ENCODE measurements at places on chromosomes 7 and 10.

DNA sequence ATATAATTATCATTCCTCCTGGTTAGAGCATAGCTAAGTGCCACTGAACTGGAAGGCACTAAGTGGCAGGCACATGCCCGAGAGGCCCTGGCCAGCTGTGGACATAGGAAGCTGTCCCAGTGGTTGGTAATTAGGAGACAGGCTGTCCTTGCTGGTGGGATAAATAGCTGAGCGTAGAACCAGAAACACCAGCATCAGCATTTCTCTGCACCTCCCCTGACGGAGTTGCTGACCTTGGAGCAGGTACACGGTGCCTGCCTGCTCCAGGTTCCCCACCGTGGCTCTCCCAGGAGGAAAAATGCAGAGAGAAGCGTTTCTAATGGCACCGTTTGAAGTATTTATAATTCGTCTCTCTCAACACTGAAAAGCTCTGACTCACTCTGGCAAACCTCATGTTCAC lies 5.6 kb upstream of the ABLIM1 start:
- no peak for DNase-seq

GRCh38 chr10:20429742-20430141 lies 467.4 kb downstream of the NEBL start:
- DNase-seq, result no peak

- no peak for DNase-seq
Observed at GRCh38 chr10:89644691-89644966, 413 bp downstream of the PANK1 start.

DNA sequence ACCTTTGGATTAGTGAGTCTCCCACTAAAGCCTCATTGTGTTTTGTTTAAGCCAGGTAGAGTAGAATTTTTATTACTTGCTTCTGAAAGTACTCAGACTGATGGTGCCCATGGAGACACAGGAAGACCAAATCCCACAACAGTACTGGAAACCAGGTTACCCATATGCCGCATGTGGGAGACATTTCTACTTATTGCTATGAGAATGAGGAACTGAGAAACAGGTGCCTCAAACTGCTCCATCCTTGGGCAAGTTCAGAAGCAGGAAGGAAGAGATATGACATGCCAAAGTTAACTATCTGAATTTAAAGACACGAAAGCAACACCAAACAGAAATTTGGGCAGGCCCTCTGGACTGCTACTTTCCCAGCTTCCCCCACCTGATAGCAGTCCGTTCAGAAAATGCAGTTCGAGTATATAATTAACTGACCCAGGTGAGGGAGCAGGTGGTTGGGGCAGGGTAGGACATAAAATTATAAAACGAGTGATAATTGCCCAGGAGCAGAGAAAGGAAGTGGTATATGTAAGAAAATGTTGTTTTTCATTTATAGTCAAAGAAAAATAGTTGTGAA lies 382.3 kb upstream of the MTPN start:
- no peak for DNase-seq

DNA sequence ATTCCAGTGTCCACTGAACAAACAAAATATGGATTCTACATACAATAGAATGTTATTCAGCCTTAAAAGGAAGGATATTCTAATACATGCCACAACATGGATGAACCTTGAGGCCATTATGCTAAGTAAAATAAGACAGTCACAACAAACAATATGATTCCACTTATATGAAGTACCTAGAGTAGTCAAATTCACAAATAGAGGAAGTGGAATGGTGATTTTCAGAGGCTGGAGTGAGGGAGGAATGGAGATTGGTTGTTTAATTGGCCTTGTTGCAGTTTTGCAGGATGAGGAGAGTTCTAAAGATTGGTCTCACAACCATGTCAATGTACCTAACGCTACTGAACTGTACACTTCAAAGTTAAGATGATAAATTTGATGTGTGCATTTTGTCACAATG lies 119.6 kb downstream of the CHN2 start:
- no peak for DNase-seq

- no peak for DNase-seq
Observed at GRCh38 chr7:78662939-78663338, 790.5 kb downstream of the MAGI2 start.

- DNase-seq, result peak; percentile 44
Observed at GRCh38 chr10:71383972-71384687, 12.6 kb upstream of the CDH23 start.

GRCh38 chr10:33794460-33794859 lies 460.0 kb upstream of the NRP1 start:
- no peak for DNase-seq

GRCh38 chr7:142130267-142130666 lies 18.7 kb downstream of the MGAM2 start:
- no peak for DNase-seq

- DNase-seq, result no peak
Observed at GRCh38 chr7:85324145-85324799, 137.4 kb upstream of the SEMA3D start.

DNA sequence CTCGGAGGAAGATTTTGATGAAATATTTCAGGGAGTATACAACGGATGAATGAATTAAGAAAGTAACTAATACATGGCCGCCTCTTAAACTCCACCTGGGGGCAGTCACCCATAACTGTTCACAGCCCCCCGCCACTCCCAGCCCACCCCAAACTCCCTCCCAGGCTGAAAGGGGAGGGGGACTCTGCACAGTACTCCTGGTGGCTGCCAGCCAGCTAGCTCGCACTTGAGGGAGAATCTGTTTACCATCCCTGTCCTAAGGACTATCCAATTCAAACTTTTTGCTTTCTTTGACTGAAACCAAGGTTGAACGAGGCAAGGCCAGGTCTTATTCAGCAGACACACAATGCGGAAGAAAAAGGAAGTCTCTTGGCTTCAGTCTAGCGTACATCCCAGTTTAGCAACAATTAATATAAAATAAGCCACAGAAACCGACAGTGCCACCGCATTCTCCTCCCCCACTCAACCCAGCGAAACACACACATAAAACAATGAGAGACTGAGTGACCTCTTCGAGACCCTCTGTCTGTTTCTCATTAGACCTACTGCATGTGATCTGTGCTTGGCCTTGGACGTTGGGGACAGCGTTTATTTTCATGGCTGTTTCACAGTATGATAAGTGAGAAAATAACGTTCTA lies 219.5 kb downstream of the GLI3 start:
- no peak for DNase-seq

GRCh38 chr7:65250216-65250615 lies 123.4 kb upstream of the ZNF92 start:
- DNase-seq, result no peak

GRCh38 chr7:27191161-27191731 lies 6.2 kb upstream of the HOXA11 start:
- no peak for DNase-seq

DNA sequence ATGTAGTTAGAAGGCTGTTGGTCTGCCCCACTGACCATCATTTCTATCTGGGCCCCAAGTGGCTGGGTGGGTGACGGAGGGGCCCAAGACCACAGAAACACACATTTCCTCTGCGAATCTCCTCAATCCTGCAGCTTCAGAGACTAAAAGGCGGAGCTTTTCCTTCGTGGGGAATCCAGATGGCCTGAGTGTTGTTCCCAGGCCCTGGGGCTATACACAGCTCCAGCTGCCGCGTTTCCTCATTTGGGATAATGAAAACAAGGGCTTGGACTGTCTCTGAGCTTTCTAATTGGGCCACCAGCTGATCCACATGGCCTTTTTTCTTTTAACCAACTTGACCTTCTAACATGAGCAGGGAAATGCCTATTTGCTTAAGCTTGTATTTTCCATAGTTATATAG lies 339.9 kb downstream of the CXCL12 start:
- DNase-seq, result no peak

GRCh38 chr7:873367-874002 lies 2.9 kb upstream of the GET4 start:
- DNase-seq, result peak; percentile 79

- no peak for DNase-seq
Observed at GRCh38 chr7:108468246-108468645, 12.0 kb upstream of the NRCAM start.

DNA sequence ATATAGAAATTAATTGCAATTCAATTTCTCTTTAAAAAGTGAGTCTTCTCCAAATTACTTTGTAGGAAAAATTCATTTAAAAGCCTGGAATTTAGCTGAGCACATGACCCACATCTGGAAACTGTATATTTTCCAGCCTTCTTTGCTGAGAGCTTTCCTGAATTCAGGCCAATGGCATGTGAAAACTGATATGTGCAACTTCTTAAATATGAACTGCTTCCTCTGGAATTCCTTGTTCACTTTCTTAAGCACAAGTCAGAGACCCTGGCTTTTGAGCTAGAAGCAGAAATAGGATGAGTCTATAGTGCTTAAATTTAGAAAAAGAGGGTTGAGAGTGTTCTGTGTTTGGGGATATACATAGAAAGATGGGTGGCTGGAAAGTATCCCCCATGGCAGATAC lies 365.1 kb upstream of the MTPN start:
- no peak for DNase-seq

GRCh38 chr7:69687739-69688433 lies 89.6 kb downstream of the AUTS2 start:
- no peak for DNase-seq

DNA sequence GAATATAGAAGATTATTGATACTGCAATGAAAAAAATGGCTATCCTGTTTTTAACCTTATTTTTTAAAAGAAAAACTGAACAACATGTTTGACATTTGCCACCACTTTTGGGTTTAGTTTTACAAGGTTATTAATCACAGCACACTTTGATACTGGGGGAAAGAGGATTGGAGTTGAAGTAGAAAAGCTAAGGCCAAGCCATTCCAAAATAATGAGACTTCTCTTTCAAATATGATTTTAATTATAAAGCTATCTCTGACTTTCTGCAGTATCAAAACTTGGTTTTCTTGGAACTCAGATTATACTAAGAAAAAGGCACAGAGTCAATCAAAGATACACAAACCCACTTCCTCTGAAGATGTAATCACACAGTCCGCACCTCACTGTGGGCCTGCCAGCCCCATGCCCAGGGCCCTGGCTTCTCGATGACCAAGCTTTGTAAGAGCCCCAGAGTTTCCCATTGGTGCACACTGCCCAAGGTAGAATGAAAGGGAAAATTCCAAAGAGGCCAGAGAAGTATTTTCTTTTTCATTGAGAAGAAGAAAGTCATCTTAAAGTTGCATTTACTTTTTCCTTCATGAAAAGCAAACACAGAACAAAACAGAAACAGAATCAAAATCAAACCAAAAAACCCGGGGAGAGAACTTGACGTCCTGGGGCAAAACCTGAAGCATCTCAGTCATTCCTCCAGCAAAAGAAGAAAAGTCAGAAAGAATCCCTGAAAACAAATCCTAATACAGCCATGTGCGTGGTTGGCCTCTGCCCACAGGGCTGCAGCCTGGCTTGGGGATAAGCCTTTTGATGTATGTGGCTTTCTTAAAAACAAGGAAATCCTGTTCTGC lies 187.7 kb upstream of the KLF6 start:
- DNase-seq, result no peak

DNA sequence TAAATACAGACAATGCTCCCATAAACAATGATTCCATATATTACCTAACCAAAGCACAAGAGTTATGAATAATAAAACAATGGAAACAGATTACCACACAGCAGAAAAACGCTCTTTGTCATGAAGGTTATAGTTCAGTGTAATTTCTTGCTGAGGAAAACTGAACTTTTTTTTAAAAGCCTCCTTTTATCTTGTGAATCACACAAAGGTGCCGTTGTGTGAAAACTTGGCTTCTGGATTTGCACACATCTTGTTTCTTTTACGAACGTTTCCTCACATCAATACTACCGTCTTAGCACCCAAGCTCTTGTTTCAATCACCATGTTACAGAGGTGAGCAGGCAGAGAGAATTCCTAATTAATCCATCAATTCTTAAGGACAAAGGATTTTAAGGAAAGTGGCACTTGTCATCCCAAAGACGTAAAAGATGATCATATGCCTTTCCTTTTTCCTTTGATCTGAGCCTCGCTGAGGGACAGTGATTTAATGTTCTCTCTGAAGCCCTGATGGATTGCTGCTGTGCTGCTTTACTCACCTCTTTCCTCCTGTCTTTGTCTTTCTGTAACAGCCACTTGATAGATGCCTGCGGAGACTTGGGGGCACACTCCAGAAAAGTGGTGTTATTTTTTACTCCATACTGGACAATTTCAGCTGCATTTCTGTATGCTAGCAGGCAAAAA lies 110.1 kb downstream of the CD36 start:
- no peak for DNase-seq
